ENCODE measurements at places on chromosomes 4 and X.

GRCh38 chrX:22032084-22032483 is at the start of gene PHEX:
Gene PHEX (plus strand): TSS chrX:22032325. CDS start chrX:22033006, 681 bp downstream.
- DNase-seq, result no peak

DNA sequence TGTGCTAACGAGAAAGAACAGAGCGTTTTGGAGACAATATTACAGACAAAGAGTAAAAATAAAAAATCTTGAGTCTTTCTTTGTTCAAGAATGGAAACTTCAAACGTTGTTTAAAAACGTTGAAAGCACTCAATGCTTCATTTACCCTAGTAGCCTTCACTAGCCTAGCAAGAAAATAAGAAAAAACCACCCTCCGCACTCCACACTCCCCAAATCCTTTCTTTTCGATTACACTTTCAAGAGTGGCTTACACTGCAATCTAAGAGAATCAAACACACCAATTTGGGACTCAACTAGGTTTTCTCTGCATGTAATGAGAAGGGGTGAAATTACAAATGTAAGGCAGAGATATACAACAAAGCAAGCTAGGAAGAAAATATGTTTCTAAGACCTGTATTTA is 4.7 kb downstream of the TMSB4X start:
- no peak for DNase-seq

DNA sequence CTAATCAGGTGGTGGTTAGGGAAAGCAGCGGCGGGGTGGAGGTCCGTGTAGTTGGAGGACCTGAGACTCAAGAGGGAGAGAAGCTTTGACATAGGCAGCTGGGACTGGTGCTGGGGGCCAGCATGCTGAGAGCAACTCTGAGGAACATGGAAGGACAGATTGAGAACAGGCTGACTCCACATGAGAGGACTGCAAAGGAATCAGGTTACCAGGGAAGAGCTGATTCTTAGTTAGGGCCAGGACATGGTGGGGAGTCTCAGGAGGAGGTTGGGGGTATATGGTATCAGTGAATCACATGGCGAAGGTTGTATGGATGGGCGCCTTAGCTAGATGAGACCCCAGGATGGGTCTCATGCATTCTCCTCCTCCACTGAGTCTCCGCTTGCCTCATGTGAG is 264.0 kb upstream of the BOD1L1 start:
- DNase-seq, result no peak

GRCh38 chrX:118346258-118347094 is 570 bp downstream of the WDR44 start:
- peak; percentile 15 for DNase-seq

DNA sequence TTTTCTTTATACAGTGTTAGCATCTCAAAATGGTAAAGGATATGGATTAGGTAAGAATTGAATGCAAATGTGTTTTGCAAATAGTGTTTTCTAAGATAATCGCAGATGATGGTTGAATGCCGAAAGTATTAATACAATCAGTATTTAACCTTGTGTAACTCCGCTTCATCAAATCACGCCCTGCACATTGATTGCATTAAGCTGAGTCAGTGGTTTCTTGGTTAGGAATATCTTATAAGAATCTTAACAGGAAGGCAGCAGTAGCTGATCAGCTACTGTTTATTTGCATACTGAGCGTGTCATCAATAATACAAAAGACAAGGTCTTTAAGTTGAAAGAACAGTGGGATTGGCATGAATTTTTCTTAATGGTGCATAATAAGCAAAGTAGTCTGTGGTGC is 545.4 kb downstream of the RPA4 start:
- no peak for DNase-seq

- DNase-seq, result peak; percentile 48
Measured at GRCh38 chr4:87679449-87680169, 29.5 kb downstream of the DMP1 start.

- no peak for DNase-seq
Measured at GRCh38 chrX:40863671-40864070, 128.3 kb upstream of the MED14 start.

GRCh38 chr4:61583696-61584095 is 383.6 kb downstream of the ADGRL3 start:
- peak; percentile 10 for DNase-seq

DNA sequence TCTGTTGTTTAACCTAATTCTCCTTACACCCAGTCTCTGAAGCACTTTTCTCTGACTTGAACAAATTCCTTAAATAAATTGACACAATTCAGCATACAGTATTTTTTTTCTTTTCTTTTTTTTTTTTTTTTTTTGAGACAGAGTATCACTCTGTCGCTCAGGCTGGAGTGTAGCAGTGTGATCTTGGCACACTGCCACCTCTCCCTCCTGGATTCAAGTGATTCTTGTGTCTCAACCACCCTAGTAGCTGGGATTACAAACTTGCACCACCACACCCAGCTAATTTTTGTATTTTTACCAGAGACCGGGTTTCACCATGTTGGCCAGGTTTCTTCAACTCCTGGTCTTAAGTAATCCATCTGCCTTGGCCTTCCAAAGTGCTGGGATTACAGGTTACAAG is 1498.1 kb upstream of the PCDH10 start:
- DNase-seq, result no peak

- peak; percentile 10 for DNase-seq
Measured at GRCh38 chrX:106862972-106863688, 40.0 kb downstream of the RIPPLY1 start.

DNA sequence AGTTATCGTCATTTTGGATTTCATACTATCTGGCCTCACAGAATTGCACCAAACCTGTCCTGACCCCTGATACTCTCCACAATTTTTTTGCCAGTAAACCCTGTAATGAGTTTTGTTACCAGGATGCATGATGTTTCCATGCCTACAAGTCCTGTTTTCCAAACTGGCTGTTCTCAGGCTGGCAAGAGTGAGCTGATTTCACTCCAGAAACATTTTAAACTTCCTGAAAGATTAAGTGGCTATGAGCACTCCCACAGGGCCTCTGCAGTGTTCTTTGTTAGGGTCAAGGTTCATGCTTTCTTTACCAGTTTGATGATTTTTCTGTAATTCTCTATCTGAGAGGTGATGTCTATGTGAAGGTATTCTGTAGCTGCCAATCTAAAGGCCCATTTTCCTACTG is 31.7 kb upstream of the PDLIM3 start:
- peak; percentile 67 for DNase-seq

DNA sequence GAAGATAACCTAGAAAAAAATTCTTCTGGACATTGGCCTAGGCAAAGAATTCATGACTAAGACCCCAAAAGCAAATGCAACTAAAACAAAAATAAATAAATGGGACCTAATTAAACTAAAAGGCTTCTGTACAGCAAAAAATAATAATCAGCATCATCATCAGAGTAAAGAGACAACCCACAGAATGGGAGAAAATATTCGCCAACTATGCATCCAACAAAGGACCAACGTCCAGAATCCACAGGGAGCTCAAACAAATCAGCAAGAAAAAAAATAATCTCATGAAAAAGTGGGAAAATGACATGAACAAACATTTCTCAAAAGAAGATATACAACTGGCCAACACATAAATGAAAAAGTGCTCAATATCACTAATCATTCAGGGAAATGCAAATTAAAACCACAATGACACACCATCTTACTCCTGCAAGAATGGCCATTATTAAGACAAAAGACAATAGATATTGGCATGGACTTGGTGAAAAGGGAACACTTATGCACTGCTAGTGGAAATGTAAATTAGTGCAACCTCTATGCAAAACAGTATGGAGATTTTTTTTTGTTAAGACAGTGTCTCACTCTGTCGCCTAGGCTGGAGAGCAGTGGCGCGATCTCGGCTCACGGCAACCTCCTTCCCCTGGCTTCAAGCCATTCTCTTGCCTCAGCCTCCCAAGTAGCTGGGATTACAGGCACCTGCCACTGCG is 29.9 kb downstream of the ELF2 start:
- no peak for DNase-seq

DNA sequence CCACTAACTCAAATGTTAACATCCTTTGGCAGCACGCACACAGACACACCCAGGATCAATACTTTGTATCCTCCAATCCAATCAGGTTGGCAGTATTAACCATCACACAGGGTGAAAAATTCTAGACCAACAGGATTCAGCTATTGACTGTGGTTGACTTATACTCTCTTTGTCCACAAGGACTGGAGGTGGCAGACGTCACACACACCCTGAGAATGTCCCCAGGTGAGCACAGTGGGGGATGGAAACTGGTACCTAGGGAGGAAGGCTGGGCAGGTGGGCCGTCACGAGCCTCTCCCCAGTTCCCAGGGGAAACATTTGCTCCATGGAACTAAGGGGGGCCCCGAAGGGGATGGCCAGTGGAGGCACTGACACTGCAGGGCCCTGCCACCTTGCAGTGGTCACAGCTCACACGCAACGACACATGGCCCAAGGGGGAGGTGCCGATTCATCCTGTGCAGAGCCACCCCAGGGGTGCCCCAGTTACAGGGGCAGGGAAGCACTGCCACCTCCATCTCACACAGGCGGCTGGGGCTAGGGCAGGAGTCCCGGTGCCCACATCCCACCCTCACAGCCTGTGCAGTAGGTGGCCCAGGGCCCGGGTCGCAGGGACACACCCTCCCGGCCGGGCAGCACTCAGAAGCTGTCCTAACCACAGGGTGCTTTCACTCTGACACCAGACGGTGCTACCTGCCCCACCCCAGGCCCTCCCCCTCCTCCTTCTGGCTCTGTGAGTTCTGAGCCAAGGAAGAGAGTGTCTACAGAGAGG is 17.4 kb downstream of the ZFYVE28 start:
- DNase-seq, result no peak

- no peak for DNase-seq
Measured at GRCh38 chr4:24076811-24077210, 187.0 kb upstream of the PPARGC1A start.

- no peak for DNase-seq
Measured at GRCh38 chr4:108359130-108359985, 190.6 kb upstream of the LEF1 start.

DNA sequence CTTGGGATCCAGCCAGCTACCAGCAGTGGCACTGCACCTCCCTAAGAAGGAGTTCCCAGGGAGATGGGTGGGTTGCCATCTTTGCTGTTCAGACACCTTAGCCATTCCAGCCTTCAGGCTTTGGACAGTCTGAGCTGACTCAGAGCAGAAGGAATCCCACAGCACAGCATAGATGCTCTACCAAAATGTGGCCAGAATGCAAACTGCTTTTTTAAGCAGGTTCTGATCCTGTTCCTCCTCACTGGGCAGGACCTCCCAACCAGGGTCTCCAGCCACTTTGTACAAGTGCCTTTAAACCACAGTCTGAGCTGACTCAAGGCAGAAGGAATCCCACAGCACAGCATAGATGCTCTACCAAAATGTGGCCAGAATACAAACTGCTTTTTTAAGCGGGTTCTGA is 209.0 kb downstream of the NPNT start:
- DNase-seq, result no peak

DNA sequence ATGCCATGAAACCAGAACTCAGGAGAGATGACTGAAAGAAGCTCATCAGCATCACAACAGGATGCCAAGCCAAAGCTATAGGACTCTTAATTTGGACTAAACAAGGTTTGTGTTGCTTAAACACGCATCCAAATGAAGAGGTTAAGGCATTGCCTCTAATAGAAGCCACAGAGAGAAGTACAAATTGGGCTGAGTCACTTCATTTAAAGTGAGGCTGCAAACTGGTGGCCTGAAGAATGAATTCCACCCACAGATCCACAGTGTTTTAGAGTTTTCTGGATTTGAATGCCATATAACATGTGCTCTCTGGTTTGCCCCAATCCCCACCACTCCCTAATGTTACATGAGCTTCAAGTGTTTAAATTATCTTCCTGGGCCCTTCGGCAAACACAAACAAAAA is 103.5 kb downstream of the FIP1L1 start:
- DNase-seq, result no peak

- DNase-seq, result no peak
Measured at GRCh38 chr4:78650106-78651024, 98.8 kb downstream of the ANXA3 start.

- no peak for DNase-seq
Measured at GRCh38 chrX:6678313-6678712, 143.4 kb upstream of the VCX3A start.

DNA sequence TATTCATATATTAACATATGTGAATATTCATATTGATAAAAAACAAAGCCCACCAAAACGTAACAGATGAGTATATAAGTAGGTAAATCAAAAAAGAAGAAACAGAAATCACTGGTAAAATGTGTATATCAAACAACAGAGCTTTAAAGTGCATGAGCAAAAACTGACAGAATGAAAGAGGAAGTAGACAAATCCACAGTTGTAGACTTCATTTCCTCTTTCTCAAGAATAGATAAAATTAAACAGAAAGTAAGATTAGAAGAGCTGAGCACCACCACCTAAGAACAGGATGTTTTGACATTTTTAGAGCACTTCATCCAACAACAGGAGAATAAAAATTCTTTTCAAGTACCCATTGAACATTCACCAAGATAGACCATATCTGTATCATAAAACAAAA is 64.6 kb downstream of the CNKSR2 start:
- no peak for DNase-seq

GRCh38 chr4:179601671-179602070 is 2159.4 kb upstream of the AGA start:
- DNase-seq, result no peak

DNA sequence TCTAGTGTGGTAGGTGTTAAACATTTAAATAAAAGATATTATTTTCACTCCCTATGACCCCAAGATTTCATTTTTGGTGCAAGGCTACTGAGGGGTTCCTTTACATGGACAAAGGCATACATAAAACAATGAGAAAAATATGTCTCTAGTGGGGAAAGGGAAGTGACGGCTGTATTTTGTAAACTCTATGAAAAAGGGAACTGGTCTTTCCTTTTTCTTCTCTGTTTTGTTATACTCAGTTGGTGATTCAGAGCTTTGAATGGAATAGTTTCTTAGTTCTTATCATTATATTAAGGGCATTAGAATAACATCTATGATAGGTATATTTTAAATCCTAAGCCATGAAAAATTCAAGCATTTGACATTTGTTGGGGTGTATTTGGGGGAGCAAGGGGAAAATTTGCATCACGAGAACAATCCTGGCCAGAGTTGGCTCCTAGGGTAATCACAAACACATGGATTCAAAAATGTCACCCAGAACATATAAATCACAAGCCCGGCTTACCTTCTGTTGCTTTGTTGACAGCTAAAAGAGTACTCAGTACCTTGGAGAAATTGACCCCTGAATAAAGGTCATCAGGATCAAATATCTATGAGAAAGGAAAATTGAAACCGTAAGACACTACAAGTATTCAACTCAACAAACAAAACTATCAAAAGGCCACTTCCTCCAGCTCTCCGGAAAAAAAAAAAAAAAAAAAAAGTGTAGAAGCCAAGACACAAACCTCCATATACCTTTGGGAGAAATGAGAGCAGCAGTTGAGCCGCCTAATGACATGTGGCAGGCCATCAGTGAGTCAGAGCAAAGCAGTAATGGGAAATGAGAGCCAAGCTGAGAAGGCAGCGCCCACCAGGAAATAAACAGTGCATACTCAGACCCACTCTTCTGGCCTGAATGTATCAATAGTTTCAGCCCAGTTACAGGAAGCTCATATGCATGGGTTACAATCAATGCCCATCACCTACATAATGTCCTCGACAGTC is 33.4 kb downstream of the ARHGEF6 start:
- peak; percentile 31 for DNase-seq

DNA sequence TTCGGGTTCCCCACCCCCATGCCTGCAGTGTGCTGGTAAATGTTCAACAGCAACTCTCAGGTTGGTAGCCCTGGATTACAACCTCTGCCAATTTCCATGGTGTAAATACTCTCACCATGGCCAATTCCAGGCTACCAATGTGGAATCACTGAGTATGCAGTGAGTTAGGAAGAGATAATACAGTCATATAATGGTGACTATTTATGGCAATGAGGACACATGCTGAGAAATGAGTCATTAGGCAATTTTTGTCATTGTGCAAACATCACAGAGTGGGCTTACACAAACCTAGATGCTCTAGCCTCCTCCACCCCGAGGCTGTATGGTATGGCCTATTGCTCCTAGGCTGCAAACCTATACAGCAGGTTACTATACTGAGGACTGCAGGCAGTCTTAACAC is 4.6 kb upstream of the CLDN24 start:
- peak; percentile 4 for DNase-seq
